Stimulated activated CD8-positive, alpha-beta memory T cell treated with anti-CD3 and anti-CD28 coated beads, Interleukin-4, amount 100 ng/mL, for 24 hours (primary cell): ENCODE measurements at places on chromosomes 2 and 18.

DNA sequence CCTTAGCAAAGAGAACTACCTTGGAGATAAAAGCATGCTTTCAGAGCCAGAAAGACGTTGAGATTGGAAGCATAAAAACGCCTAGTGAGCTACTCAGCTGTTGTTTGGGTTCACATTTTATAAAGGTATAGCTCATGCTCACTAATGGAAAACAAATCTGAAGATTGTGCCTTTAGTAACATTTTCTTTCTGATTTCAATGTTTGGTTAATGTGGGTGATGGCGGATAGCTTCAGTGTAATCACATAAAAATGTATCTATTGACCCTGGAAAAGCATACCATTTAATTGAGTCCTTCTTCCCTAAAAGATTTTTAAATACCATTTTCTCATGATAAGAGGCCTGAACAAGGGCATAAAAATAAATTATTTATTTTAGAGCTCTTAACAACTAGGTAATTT is 73.4 kb downstream of the DTNA start:
- DNase-seq, result no peak

DNA sequence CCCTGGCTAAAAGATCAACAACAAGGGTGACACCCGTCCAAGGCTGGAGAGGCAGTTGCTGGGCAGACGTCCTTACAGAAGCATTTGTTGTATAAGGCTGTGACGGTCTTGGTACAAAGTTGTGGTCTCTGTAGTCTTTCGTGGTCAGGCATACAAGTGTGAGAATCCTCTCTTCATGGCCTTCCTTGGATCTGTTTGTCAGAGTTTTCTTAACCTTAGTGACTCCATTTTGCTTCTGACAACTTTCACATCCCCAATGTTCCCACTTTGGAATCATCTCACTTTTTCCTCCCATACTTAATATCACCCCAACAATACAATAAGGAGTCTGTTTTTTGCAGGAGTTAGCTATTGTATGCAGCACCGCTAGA is 72.7 kb upstream of the ZCCHC2 start:
- no peak for DNase-seq

- no peak for DNase-seq
Measured at GRCh38 chr18:35642802-35643201, 61.3 kb downstream of the GALNT1 start.

- no peak for DNase-seq
Measured at GRCh38 chr2:204696124-204696523, 150.8 kb downstream of the PARD3B start.

GRCh38 chr18:13992826-13993540 is 77.6 kb upstream of the MC2R start:
- no peak for DNase-seq

DNA sequence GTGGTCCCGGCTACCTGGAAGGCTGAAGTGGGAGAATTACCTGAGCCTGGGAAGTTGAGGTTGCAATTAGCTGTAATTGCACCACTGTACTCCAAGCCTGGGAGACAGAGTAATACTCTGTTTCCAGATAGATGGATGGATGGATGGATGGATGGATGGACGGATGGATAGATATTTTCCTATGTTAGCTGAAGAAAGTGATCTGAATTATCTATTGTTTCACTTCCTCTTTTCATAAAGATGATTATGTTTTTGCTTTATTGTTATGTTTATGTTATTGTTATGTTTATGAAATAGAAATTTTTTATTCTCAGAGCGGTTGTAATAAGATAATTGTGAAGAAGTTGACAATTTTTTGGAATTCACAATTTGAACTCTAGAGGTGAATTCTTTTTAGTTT is 33.3 kb upstream of the TTC27 start:
- DNase-seq, result no peak

DNA sequence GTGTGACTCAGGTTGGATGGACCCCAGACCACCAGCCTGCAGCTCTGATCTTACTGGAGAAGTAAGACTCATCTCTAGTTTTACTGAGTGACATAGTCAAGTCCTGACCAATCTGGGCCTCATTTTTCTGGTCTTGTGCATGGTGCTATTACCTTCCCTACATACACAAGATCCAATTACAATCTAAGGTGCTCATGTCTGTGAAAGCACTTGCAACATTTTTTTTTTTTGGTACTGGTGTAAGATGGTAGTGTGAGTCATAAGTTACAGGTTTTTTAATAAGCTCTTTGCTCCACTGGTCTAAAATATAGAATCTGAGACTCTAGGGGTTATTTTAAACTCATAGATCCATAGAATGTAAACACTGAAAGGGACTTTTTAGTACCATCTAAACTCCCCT is 117.3 kb upstream of the EFEMP1 start:
- DNase-seq, result no peak

- DNase-seq, result no peak
Measured at GRCh38 chr2:239499726-239500573, 99.1 kb upstream of the HDAC4 start.

GRCh38 chr2:235373171-235373570 is 120.7 kb upstream of the AGAP1 start:
- no peak for DNase-seq

DNA sequence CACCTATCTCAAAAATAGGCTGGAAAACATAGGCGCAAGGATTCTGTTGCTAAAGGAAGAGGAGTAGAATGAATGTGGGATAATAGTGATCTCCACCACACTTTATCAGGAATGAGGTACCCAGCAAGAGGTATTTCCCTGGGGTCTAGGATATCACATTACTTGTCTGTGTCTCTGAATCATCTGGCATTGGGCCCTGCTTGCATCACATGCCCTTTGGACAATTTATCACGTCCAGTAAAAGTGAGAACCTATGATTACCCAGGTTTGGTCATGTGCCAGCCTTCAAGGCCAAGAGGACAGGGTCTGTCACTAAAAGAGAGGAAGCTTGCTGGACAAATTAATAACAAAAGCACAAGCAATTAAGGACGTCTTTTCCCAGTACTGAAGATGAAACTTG is 11.4 kb upstream of the TRAPPC8 start:
- no peak for DNase-seq

DNA sequence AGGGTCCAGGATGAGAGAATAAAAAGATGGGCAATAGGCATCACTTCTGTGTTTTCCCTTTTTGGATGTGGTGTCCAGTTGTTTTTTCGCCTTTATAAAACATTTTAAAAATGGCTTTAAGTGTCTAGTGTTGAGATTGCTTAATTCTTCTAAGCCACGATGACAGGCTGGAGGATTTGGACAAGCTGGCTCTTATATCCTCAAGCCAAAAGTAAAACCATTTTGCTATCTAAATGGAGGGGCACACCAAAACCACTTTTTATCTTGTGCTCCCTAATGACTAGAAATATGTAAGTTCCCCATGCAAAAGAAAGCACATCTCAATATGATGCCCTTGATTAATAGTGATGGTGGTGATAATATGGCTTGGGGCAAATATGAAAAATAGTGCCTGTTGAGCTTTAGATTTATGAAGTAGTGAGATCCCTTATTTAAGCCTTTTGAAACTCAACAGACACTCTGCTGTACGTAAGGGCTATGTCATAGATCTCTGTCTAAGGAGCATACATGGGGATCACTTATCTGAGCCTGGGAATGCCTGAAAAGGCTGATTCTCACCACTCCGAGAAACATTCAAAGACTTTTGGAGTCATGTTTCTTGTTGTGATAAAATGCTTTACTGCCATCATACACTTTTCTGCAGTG is 185.5 kb downstream of the KCNS3 start:
- DNase-seq, result no peak

DNA sequence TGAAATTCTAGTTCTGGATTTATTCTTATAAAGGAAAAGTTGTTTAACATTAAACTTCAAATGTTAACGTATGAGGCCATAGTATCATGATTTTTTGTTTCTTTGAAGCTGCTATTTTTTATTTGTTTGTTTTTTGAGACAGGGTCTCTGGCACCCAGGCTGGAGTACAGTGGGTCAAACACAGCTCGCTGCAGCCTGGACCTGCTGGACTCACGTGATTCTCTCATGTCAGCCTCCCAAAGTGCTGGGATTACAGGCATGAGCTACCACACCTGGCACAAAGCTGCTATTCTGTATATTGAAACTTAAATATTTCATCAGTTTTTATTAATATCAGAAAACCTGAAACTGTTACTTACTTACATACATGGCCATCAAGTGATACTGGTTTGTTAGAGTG is 89.5 kb upstream of the RPRM start:
- no peak for DNase-seq

DNA sequence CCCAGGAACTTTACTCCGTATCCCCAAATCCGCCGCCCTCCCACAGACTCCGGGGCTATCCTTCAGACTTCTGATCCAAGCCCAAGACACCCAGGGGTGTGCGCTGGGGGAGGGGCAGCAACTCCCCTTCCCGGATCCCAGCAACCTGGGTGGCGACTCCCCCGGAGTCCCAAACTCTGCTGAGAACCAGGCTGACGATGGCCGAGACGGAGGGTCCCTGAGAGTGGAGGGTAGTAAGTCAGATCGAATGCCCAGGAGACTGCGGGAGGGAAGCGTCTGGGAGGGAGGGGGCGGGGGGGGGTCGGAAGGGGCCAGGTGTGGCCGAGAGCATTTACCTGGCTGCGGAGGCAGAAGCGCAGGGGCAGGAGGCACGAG is 7.0 kb upstream of the TNS1 start:
- no peak for DNase-seq

- no peak for DNase-seq
Measured at GRCh38 chr18:42520138-42520537, 565.1 kb downstream of the PIK3C3 start.

DNA sequence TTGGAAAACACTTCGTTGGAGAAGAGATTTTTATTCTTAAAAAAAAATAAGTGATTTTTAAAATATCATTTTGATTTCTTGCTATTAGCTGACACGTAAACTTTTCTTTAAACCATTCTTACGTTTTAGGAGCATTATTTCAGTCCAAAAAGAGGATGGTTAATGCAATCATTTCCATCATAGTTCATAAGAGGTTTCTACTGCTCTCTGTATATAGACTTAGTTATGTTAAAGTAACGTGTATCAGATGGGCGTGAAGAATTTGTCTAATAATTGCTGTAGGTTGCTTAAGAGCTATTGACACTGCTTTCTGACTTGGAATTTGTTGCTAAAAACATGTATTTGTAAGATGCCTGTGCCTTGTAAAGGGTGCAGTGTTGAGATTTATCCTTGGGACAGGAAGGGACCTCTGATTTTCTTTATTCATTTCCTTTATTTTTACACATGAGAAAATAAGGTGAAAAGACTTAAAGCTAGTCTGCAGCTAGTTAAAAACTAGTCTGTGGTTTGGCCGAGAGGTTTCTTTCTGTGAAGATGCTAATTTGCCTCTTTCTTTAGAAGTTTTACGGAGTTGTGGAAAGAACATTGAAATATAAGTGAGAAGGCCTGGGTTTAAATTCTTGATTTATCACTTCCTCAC is 2.9 kb downstream of the ANKRD12 start:
- DNase-seq, result no peak

- no peak for DNase-seq
Measured at GRCh38 chr2:153230977-153231376, 247.6 kb downstream of the RPRM start.

- DNase-seq, result no peak
Measured at GRCh38 chr2:227414846-227415245, 27.1 kb upstream of the SCYGR1 start.

DNA sequence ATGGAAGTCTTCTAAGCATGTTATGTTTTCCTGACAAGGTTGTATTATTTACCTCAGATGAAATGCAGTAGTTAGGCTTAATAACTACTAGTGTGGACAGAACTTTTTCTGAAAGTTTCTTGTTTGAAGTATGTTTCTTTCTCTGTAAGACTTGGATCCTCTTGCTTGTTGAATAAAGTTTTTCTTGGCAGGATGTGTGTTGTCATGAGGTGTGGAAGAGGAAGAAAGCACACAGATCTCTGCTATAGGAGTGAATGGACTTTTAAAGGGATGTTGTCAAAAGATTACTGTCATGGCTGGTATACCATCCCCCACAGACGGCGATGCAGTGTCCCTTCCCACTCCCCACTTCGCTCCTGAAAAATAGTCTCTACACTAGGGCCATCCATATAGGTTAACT is 2.6 kb downstream of the CAB39 start:
- no peak for DNase-seq

DNA sequence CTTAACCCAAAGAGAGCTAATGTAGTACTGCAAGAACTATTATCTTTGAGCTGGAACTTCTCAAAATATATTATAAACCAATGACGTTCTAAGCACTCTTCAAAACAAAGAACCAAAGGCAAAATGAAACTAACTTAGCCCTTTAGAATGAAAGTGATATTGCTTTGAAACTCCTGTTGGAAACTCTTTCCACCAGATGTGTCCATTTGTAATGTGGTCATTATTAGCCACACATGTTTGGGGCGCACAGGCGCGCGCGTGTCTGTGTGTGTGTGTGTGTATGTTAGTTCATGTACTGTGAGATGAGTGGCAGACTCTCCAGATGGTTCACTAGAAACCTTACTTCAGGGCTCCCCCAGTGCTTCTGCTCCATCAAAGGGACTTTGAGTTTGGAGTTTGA is 323.4 kb downstream of the BCL11A start:
- no peak for DNase-seq

GRCh38 chr2:109162999-109163398 is 34.0 kb downstream of the SH3RF3 start:
- DNase-seq, result no peak

DNA sequence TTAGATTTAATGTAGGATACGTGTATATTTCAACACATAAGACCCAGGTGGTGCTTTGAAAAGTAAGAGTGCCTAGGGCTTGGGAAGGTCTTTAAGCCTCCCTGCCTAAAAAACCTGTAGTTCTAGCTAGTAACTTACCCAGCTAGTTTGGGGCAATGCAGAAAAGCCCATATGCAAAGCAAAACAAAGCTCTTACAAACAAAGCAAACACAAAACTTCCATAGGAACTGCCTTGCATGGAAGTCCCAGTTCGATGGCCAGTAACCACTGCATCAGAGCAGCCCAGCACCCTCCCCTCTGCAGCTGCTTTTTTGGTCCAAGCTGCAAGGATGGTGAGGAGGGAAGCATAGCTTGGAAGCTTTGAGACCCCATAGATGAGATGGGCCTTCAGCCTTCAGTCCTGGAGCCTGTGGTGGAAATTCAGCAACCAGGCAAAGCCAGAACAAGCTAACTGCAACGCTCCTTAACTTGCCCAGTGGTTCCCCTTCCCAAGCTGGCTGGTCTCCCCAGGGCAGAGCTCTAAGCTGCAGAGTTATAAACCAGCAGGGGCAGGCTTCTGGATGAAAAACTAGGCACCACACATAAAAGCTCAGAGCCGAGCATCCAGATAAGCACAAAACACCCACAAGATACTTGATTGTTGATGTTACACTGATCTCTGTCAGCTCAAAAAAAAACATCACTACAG is 16.2 kb downstream of the C2orf76 start:
- no peak for DNase-seq

DNA sequence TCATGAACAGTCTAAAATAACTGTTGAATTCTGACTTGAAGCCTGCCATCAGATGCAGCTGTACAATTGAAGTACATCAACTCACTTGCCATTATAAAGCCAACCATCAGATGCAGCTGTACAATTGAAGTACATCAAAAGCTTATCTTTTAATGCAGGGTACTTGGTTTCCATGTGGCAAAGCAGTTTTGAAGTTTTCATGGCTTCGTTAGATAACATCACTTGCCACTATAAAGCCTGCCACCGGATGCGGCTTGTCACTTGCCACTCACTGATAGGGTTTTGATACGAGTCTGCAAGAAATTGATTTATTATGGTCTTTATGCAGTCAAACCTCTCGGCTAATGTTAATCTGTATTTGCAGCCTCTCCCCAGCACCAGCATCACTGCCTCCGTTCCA is 1605.8 kb downstream of the SUCLG1 start:
- DNase-seq, result no peak

GRCh38 chr2:31337197-31337596 is 77.3 kb downstream of the XDH start:
- no peak for DNase-seq

- no peak for DNase-seq
Measured at GRCh38 chr2:224143526-224143925, 104.4 kb upstream of the SERPINE2 start.
